ENCODE measurements at places on chromosomes 16 and 17.
A peak's percentile ranks its signal among the peaks of the same experiment; 100 is the strongest.

- no peak for DNase-seq
Measured at GRCh38 chr16:87815567-87815966, 49.8 kb upstream of the KLHDC4 start.

DNA sequence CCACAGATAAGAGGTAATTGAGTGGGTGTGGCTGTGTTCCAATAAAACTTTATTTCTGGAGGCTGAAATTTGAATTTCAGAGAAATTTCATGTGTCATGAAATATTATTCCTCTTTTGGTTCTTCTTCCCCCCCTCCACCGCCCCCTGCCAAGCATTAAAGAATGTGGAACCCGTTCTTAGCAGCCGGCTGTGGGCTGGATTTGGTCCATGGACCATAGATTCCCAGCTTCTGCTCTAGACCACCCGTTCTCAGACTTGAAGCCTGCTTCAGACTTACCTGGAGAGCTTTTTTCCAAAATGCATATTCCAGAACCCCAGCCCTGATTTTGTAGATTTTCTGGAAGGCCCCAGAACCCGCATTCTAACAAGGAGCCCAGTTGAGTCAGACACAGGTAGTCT lies 15.1 kb upstream of the LASP1NB start:
- no peak for DNase-seq

DNA sequence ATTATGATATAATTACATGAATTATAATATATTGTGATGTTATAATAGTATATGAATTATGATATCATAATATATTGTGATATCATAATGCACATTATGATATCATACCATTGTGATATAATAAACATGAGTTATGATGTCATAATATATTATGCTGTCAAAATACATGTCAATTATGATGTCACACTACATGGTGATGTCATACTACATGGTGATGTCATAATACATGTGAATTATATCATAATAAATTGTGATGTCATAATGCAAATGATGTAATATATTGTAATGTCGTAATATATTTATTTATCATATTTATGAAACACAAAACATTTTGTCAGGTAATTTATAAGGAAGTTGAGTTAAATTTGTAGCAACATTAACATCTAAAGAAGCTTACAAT lies 1950.1 kb downstream of the TP53TG3F start:
- no peak for DNase-seq

DNA sequence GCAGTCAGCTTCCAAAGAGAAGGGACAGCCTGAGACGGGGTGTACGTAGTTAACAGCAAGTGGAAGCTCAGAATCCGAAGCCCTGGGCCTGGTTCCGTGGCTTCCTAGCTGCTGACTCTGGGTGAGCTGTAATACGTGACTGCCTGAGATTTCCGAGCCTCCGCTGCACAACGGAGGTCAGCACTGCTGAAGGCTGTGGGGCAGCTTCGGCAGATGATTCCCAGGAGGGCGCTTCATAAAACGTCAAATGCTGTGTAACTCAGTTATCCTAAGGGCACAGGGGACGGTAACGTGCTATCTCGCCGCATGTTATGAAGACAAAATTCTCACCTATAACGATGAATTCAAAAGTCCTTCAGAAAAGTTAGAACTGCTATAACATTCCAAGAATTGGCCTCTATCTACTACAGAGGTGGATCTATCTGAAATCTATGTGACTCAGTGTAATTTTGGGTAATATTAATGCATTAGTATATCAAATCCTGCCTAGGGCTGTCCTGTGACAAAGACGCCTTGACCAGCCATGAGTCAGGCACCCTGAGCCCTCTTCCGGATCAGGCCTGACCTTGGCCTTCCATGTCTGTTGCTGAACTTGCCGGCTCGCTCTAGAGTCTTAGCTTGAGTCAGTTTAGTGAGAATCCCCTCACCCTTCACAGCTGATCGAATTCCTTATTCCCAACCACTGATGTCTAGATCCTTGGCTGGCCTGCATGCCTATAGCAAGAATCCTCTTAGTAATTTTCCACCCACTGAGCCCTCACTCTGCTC lies 43.5 kb downstream of the MARF1 start:
- DNase-seq = no peak

DNA sequence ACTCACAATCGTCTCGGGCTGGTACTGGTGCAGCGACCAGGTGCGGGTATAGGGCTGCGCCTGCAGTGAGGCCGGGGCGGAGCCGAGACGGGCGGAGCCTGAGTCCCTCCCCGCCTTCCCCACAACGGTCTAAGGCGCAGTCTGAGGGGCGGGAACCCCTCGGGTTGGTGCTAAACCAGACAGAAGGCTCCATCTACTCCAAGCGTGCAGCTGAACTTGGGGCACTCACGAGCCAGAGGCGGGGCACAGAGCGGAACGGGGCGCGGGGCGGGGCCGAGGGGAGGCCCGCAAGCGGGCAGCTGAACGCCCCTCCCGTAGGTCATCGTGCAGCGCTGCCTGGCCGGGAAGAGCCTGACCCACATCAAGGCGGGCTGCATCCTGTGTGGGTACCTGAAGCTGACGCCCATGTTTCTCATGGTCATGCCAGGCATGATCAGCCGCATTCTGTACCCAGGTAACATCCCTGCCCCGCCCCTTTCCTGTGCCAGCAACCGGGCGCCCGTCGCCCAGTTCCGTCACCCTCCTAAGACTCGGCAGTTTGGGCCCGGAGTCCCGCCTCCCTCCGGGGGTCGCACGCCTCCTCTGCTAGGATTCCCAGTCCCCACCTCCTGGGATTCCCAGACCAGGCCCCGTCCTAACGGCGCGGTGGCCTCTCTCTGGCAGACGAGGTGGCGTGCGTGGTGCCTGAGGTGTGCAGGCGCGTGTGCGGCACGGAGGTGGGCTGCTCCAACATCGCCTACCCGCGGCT lies 5.0 kb downstream of the SLC5A2 start:
- peak; percentile 76 for DNase-seq

DNA sequence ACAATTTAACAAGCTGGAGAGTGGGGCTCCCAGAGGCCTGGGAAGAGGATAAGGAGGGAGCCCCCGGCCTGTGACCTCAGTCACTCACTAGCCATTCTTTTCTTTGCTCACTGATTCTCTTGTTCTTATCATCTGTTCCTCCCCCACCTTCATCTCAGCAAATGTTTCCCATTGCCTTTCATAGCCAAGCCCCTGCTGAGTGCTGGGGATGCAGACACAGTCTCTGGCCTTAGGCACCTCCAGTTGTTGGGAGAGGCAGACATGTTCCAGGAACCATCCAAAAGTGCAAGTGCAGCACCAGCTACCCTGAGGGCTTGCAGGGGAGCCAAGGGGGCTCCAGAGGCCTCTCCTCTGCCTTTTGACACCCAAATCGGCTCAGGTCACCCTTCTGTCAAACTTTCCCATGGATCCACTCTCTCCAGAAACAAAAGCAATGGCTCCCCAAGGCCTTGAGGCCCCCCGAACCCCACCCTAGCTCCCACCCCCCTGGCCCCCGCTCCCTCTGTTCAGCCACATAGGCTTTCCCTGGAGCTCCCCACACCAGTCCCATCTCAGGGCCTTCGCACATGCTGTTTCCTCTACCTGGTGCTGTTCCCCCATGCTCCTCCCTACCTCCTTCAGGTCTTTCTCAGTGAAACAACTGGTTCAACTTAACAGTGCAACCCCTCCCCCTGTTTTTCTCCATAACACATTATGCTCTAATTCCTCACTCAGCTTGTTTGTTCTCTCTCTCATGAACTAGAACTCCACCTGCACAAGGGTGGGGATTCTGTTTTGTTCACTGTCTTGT lies 14.9 kb upstream of the KCNJ12 start:
- DNase-seq = no peak

GRCh38 chr16:11232852-11233726 lies 22.9 kb downstream of the SOCS1 start:
- peak; percentile 60 for DNase-seq
